ENCODE measurements at places on chromosomes 7 and 10. TPM values are rescaled to one million over a fixed set of nuclear protein-coding genes. Genes with fewer than 3 reads are reported as not detected.

- DNase-seq: no peak
Measured at GRCh38 chr10:105699504-105699903, 1058.4 kb downstream of the SORCS3 start.

DNA sequence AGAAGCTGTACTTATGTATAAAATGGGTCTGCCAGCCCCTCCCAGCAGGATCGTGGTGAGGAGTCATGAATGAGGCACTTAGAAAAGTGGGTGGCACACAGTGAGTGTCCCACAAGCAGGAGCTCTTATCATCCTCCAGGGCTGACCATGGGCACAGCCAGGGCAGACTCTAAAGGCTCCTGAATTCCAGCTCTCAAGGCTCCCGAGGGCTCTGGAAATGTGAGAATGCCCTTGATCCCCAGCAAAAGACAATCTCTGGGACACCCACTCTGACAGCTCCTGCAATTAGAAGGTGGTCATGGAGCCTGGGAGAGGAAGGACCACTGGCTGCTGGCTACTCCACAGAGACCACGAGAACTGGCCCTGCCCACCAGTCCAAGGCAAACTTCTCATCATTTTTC is 1.6 kb downstream of the VSTM4 start:
- peak; percentile 13 for DNase-seq

DNA sequence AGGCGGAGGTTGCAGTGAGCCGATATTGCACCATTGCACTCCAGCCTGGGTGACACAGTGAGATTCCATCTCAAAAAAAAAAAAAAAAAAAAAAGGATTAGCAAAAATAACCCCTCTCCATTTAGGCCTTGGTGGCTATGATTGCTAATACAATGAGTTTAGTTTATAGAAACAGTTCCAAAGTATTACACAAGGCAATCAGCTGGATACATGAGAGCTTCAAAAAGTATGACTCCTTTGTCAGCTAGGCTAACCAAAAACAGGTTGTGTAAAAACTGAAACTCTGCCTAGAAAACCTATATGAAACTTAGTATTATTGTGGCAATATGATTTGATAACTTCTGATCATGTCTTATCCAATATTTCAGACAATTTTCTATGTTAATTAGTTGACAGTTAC is 57.2 kb downstream of the SUGCT start:
- peak; percentile 29 for DNase-seq

GRCh38 chr10:27241010-27241651 is 534 bp upstream of the ACBD5 start:
- DNase-seq: no peak

- DNase-seq: peak; percentile 24
Measured at GRCh38 chr7:142168746-142169145, 57.2 kb downstream of the MGAM2 start.

Gene MMRN2
- total RNA-seq: 2.1 TPM

Gene CFTR
- under 0.01 TPM for total RNA-seq

Gene LRGUK
- total RNA-seq: under 0.01 TPM
